AG08396 (cell line): ENCODE measurements at places on chromosomes 7 and 10.

DNA sequence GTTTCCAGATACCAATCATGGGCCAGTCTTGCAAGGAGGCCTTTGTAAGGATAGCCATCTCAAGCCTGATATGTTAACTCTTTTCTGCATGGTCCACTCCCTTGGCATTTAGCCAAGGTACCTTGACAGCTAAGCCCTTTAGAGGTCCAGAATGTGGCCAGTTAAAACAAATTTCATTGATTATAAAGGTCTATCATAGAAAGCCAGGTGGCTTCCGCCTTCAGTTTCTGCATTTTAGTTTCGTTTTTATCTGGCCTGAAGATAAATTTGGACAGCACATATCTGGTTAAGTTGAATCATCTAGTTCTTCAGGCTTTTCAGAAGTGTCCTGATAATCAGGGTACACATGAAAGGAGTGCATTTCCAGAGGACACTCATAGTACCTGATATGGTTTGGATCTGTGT lies 30.7 kb downstream of the ANKIB1 start:
- no peak for DNase-seq

GRCh38 chr10:71512761-71513539 lies 116.2 kb downstream of the CDH23 start:
- no peak for DNase-seq

DNA sequence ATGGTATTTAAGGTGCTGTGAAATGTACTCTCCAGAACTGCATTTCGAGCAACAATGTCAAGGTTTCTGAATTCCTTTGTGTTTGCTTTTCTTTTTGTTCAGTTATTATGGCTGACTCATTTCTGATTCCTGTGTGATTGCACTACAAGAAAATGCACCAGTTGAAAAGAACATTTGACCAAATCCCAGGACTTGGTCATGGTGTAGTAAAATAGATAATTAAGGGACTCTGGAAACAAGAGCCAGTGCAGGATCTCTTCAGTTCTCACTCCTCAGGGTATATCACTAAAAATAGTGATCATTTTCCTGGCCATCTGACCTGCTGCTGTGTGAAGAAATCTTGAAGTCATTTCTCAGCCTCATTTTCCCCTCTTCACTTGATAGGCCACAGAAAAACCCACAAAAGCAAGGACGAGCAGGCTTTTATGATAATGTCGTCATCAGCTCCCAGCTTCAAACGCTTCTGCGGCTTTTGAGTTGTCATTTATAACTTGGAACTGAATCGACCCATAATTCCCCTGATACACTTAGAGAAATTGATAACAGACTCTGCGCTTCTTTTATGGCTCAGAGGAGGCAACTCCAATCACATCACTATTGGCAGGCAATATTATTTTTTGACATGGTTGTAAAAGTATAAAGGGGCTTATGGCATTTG lies 274.7 kb downstream of the HDAC9 start:
- peak; percentile 20 for DNase-seq

DNA sequence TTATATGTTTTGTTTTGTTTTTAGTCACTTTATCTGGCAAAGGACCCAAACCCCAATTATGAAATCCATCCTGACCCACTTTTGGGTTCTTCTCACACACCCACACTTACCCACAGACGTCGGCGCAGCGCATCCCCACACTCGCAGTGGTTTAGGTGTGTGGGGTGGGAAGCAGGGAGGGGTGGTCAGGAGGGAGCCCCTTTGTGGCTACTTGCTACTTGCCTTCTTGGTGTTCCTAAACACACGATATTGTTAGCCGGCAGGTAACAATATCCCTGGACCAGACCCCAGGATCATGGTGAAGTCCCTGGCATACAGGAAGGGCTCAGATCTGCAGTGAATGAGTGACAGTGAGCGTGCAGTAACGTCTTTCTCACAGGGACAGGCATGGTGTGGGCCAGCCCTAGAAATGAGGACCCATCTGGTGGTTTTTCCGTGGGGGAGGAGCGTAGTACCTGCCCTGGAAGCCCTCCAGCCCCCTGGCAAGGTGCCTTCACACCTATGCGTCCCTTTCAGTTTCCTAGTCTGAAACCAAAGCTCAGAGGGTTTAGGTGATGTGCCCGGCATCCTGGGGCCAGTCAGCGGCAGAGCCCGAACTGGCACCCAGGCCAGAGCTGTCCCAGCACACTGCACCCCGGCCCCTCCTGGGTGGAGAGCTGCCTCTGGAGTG lies 4.4 kb downstream of the SPOCK2 start:
- no peak for DNase-seq

GRCh38 chr7:126805351-126805750 lies 447.4 kb downstream of the GRM8 start:
- DNase-seq = no peak
